ENCODE measurements at places on chromosomes 5 and 9.

GRCh38 chr5:64229163-64229774 lies 63.6 kb downstream of the RNF180 start:
- DNase-seq, result peak; percentile 11

GRCh38 chr5:38681029-38681706 lies 124.7 kb upstream of the LIFR start:
- no peak for DNase-seq

DNA sequence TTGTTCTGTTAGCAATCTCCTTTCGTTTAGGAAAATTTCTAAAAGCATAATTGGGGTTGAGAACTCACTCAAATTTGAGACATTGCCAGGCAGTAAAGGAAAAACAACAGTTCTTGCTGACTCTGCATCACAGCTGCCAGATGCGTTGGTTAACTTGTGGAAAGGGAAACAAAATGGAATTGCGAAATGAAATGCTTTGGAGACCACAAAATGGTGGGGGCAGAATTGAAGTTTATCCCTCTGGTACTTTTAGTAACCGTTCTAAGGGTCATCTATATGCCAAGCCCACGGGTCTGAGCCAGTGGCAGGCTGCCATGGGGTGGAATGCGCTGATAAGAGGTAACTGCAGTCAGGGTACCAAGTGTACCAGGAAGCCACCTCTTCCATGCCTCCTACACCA lies 28.6 kb upstream of the SELENOP start:
- DNase-seq, result no peak

- no peak for DNase-seq
Measured at GRCh38 chr9:112443200-112443599, 43.4 kb upstream of the KIAA1958 start.

DNA sequence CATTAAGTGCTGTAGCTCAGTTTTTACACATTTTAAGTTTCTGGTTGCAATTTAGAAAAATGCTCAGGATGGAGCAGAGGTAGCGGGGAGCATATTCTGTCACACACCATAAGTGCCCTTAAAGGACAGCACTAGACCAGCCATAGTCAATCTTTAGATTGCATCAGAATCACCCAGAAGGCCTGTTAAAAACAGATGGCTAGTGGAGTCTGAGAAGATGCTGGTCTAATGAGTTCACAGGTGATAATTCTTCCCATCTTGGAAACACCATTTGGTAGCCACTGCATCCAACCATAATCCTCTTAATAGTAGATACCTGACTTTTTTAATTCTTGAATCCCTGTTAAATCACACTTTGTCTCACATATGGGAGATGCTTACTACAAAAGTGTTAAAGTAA lies 113.2 kb downstream of the CDH18 start:
- no peak for DNase-seq

GRCh38 chr9:105860516-105860915 lies 166.2 kb downstream of the TMEM38B start:
- no peak for DNase-seq

DNA sequence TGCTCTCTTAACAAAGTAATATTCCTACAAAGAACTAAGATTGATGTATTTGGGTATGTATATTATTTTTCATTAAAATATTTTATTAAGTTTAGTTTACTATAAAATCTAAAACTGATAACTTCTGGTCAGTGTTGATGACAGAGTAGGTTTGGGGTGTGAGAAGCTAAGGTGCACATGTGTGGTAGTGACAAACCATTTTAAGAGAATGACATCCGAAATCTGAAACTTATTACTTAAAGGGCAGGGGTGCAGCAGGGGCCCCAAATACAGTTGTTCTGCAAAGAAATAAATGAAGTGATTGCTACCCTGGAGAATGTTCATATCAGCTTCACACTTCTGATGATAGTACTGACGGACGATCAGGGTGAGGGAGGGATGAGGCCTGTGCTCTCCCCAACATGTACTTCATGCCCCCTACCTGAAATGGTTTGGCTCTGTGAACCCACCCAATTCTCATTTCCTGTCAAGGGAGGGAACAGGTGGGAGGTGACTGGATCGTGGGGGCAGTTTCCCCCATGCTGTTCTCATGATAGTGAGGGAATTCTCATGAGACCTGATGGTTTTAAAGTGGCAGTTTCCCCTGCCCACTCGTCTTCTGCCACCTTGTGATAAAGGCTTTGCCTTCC lies 125.3 kb upstream of the RFX3 start:
- DNase-seq, result no peak

DNA sequence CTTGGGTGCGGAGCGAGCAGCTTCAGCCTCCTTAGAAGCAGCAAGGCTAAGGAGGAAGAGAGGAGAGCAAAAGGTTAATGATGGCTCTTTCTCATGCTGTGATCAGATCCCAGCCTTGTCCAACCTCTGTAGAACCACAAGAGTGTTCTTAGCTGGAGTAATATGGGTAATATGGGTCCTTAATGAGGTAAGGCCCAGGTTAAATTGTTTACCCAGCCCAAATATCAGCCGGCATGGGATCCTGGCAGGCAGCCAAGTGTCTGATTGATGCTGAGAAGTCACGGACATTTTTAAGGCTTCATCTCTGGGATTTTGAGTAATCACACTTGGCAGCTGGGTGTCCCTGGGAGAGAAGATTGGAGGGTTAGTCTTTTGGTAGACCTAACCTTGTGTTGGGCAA lies 32.3 kb downstream of the GLRA1 start:
- peak; percentile 42 for DNase-seq

- no peak for DNase-seq
Measured at GRCh38 chr9:37955781-37956422, 52.0 kb upstream of the SLC25A51 start.

DNA sequence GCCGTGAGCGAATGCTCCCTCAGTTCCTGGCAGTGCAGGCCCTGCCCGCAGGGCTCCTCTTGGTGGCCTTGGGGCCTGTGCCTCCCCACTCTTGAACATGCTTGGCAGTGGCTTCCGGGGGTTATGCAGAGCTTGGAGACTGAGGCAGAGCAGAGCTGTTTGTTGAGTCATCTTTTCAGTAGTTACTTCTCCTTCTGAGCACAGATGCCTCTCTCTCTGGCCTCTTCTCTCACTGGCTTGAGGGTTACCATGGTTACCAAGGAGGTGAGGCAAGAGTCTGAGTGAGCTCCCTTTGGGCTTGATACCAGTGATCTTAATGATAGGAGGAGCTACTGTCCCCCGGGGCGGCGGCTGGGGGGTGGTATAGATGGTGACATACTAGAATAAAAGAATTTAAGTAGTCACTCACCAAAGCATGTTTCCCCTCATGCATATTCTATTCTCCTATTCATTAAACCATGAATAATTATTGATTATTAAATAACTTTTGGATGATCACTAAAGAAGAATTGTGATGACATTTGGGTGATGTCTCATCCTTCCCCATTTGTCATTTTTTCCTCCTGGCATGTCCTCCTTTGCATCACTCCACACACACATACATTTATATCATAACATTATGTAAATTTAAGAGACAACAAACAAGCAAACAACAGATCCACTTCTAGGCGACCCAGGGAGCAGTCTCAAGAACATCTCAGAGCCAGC lies 111.1 kb downstream of the ARHGAP26 start:
- DNase-seq, result no peak

DNA sequence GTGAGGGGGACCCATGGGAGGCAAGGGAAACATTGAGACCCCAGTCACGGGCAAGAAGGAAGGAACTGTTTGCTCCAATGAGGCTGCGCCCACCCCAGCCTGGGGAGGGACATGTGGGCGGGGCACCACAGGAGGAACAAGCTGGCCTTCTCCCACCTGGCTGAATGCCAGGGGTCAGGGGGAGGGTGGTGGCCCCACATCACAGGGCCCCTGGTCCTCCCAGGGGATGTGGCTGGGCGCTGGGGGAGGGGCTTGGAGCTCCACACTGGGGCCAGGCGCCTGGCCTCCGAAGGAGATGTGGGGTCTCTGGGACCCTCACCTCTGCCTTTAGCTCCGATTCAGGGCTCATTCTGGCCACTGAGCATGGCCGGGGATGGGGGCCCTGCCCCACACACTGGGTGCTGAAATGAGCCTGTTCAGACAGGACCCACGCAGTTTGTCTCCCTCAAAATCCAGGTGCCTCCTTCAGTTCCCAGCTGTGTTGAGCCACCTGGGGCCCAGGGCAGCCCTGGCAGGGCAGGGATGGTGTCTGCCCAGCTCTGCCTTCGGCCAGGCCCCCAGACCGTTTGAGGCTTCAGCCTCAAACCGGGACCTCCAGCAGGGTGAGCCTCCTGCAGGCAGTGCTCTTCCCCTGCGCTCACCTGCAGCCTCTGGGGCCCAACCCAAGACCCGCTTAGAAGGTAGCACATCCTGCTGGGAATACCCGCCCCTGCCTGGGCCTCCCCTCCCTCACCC lies 33.2 kb upstream of the NOTCH1 start:
- no peak for DNase-seq

DNA sequence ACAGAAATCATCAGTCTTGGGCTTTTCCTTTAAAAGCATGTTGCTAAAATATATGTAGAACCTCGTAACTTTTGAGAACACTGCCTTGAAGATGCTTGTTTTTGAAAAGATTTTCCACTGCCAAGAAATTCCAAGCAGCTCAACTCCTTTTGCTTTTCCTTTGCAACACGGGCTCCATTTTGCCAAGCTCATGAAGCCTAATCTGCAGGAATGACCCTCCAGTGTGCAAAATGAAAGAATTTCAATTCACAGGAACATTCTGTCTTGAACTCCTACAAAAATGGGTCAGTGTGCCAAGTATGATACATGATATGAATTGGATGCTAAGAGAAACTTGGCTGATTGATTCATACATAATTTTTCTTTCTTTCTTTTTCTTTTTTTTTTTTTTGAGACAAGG lies 35.4 kb upstream of the ERCC6L2 start:
- no peak for DNase-seq

GRCh38 chr5:126682856-126683255 lies 82.1 kb downstream of the PHAX start:
- DNase-seq, result no peak

DNA sequence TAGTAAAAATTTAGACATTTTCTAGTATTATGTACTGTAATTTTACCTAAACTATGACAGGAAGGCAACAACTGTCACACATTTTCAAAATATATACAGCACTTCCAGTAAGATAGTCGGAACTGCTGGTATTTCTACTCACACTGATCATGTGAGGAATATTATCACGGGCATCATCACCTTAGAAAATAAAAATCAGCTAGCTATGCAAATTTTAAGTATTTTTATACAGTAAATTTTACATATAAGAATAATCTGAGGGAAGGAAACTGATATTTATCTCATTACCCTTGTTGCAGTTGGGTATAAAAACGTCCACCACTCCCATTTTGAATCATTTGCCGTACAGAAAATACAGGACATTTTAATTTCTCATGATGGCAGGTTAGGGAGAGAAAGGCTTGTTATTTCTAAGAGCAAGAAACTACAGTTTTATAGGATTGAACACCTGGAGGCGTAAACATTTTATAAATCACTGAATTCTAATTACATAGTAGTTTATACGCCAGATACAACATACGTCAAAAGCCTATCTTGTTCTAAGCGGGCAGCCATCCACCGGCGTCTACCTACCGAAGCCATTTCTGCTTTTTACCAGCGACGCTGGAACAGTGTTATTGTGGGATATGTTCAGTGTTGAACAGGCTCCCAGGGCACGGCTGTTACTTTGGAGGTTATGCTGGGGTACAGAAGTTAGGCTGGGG lies 729 bp upstream of the TNPO1 start:
- DNase-seq, result peak; percentile 71

- DNase-seq, result no peak
Measured at GRCh38 chr9:114847492-114848417, 41.9 kb upstream of the TNFSF15 start.

DNA sequence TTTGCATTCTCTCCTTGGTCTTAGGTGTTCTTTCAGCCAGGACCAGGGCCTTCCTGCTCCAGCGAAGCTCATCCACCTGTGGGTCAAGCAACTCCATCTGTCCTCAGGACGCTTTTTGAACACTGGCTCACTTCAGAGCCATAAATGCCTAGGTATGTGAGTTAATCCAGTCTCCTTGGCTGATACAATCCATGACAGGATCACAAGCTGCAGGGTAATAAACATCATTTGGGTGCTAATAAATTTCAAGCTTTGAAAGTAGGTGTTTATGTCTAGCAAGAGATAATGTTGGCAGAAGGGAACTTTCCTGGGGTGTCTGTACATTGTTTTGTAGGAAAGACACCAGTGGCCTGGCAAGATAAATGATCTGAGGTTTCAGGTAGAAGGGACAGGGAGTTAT lies 159.2 kb upstream of the TUT7 start:
- DNase-seq, result no peak

DNA sequence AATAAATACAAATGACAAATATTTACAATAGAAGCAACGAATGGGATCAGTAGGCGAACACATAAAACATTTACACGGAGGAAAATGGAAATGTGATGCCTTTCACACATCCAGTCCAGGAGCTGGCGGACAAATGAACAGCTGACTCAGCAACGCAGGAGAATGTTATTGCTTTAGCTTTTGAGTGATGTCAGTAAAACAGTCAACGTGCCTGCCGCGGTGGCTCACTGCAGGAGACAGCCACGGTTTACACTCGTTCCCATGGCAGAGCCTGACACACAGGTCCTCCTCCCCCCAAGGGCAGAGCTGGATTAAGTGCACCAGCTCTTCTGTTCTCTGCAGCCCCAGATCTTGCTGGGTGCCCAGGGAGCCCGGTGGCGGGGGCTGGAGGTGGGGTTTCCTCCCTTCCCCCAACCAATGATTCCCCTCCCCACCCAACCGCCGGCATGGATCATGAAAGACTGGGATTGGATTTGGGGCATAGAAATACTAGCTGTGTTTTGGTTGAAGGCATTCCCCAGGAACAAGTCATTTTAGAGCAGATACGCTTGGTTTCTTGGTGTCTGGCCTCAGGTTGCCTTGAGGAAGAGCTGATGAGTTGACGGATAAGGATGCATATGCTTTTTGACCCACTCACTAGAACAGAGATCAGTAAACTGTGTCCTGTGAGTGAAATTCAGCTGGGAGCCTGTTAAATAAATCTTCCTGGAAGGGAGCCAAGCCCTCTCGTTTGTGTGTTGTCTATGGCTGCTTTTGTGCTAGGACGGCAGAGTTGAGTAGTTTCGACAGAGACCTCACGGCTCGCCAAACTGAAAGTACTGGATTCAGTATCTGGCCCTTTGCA lies 12.5 kb downstream of the STC2 start:
- DNase-seq, result peak; percentile 64

DNA sequence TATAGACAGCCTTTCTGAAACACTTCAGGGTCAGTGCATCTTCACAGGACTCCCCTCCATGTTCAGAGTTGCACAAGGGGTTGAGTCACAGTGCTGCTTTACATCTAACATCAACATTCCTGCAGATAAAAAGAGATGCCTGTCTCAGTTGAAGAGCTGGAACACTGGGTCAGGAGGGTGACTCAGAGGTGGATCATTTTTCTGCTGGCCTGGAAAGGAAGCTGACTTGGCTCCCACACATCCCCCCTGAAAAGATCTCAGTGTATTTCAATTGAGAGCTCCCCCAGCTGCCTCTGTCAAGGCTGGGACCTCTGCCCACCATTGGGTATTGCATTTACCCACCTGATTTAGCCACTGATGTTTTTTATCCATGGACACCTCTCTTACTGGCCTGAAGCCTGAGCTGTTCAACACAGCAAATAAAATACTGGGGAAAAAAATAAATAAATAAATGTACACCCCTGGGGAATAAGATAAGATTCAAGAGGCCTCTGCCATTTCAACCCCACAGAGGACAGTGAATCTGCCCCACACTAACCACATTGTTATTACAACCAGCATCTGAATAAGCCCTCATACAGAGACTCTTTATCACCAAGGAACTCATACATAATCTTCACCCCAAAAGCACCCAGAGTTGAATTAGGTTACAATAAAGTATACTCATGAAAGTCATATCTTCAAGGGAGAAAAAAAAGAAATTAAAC lies 716.4 kb downstream of the SEMA5A start:
- no peak for DNase-seq

All from NCI-H1092 treated with DMSO at 0.1 percent for 48 hours (cell line).